ENCODE measurements at places on chromosomes 4 and X.

DNA sequence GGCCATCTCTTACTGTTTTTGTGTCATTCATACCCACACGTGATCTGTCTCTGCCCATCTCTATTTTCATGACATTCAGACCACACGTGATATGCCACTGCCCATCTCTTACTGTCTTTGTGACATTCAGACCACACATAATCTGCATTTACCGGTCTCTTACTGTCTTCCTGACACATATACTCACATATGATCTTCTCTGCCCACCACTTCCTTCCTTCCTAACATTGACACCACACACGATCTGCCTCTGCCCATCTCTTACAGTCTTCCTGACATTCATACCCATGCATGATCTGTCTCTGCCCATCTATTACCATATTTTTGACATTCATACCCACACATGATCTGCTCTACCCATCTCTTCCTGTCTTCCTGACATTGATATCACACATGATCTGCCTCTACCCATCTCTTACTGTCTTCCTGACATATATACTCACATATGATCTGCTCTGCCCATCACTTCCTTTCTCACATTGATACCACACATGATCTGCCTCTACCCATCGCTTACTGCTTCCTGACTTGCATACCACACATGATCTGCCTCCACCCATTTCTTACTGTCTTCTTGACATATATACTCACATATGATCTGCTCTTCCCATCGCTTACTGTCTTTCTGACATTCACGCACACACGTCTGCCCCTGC is 36.1 kb downstream of the SCML1 start:
- no peak for DNase-seq

- DNase-seq = no peak
These were observed 602.8 kb upstream of the DIPK2B start for GRCh38 chrX:45803383-45803921.

DNA sequence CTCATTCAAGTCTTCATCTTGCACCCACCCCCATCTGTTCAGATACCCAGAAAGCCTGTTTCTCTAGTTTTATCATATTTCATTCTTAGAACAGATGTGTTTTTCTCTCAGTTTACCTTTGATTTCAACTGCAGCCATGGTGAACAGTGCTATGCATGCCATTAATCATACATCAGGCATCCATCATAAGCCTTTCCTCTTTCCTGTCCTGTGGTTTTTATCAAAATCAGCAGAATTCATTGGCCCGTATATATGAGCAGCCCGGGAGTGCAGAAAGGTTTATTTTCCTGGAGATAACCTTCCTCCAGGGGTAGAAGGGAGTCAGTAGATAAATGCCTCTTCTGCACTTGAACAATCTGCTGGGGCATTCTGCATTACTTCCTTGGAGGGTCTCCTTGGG is 65.7 kb downstream of the IL21 start:
- DNase-seq = no peak

DNA sequence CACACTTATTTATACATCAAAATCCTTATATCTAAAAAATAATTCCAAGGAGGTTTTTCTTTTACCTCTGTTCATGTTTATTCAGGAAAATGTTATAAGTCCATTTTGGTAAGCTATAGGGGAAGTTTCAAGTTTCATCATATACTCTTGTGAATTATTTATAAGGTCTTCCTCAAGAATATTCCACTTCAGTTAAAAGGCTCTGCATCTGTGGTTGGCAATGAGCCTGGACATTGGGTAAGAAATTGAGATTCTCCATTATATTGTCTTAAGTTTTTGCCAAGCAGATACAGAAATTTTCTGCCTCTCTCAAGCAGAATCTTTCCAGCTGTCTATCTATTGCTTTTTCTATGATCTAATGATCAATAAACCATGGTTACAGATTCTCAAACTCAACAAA is 641.9 kb downstream of the NLGN4X start:
- DNase-seq = no peak

GRCh38 chr4:158209825-158210807 is at the start of gene TMEM144:
Gene TMEM144, plus strand, starts transcription at chr4:158210486. Its CDS starts 2,182 bp downstream, at chr4:158212668.
- peak; percentile 81 for DNase-seq

DNA sequence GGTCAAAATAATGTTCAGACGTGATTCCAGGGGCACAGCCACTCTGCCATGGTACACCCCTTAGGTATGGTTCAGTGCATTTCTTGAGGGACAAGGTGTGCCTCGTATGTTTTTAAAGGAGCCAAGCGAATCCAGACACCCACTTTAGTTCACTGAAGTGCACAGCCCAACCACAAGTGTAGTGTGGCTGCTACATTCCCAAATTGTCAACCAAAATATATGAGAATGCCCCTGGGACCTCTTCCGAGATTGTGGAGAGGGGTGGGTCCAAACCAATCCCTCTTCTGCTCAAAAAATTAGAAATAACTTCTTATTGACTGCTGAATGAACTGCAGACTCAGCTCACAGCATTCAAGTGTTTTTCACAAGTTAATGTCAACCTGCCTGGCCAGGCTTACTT is 7.4 kb upstream of the BRS3 start:
- no peak for DNase-seq

GRCh38 chr4:141646969-141647368 is 10.6 kb downstream of the IL15 start:
- DNase-seq = no peak

GRCh38 chr4:38242822-38243387 is 282.7 kb downstream of the PTTG2 start:
- no peak for DNase-seq

DNA sequence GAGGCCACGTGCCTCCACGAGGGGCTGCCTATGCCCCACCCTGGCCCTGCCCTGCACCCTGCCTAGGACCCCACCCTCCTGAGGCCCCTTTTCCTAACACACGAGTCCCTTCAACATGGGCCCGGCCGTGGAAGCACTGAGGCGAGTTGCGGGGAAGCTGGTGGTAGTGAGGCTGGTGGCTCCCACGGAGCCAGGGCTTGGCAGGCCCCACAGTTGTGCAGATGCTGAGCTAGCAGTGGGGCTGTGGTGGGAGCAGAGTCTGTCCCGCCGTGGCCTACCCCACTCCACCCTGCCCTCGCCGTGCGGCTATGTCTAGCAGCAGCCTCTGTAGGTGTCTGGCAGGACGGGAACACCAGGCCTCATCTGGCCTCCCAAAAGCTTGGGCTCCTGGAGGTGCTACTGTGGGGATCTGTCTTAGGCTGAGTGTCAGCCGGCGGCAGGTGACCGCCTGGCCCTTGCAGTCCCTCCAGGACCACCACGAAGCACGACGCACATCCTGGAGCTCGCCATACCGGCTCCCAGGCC is 18.8 kb downstream of the TACC3 start:
- no peak for DNase-seq

- DNase-seq = no peak
These were observed 80.8 kb downstream of the AWAT2 start for GRCh38 chrX:69968950-69969349.
